ENCODE measurements at places on chromosomes 5 and 9. TPM values are rescaled to one million over a fixed set of nuclear protein-coding genes. Genes with fewer than 3 reads are reported as not detected.

Gene PCDHB3
- total RNA-seq = 2.0 TPM

Gene FOXD4
- total RNA-seq = 0.48 TPM

Gene ADAMTS2
- 61.9 TPM for total RNA-seq

Gene CTXN3
- total RNA-seq = not detected

Gene HACD4
- total RNA-seq = 4.3 TPM

Gene KIF27
- 3.2 TPM for total RNA-seq

Gene PHAX
- 33.1 TPM for total RNA-seq

Gene LRRC19
- total RNA-seq = not detected

Gene PLAC8L1
- total RNA-seq = not detected

Gene SHROOM1
- total RNA-seq = 17.0 TPM

Gene FRRS1L
- 0.24 TPM for total RNA-seq

Gene CDH9
- total RNA-seq = not detected

Gene RNF38
- 37.8 TPM for total RNA-seq

Gene GOLGA2
- total RNA-seq = 81.2 TPM

Gene SPOCK1
- 32.8 TPM for total RNA-seq

Gene EGFL7
- 134 TPM for total RNA-seq

Gene ADRA1B
- 8.4 TPM for total RNA-seq

Gene PCDHGC3
- total RNA-seq = 34.8 TPM

Gene UIMC1
- 31.1 TPM for total RNA-seq

Gene C9orf43
- 0.96 TPM for total RNA-seq

Gene PCDHA1
- not detected for total RNA-seq

Gene DNM1
- total RNA-seq = 4.0 TPM

Gene TMEM252
- not detected for total RNA-seq

Gene TMEM171
- total RNA-seq = not detected

Gene AGTPBP1
- total RNA-seq = 21.3 TPM

Gene SPATA6L
- total RNA-seq = 5.5 TPM

Gene FAM153A
- 1.3 TPM for total RNA-seq

Gene CCNB1
- 2.0 TPM for total RNA-seq

Gene ENC1
- 12.6 TPM for total RNA-seq

Measured in omental fat pad (tissue), 4 donors.